ENCODE measurements at places on chromosomes 2 and 18.

DNA sequence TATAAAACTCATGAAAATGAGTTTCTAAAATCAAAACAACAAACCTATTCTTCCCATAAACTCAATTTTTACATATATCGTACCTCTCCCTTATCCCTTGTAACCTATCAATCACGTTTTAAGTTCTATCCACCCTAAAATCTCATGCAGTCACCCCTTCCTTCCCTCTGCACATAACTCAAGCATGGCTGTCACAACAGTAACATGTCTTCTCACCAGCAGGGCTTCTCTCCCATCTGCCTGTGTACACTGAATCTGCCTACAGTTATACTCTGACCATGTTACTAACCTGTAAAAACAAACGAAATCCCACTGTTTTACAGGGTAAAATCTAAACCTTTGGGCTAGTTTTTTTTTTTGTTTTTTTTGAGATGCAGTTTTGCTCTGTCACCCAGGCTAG is 68.2 kb downstream of the MAP4K3 start:
- DNase-seq: no peak

DNA sequence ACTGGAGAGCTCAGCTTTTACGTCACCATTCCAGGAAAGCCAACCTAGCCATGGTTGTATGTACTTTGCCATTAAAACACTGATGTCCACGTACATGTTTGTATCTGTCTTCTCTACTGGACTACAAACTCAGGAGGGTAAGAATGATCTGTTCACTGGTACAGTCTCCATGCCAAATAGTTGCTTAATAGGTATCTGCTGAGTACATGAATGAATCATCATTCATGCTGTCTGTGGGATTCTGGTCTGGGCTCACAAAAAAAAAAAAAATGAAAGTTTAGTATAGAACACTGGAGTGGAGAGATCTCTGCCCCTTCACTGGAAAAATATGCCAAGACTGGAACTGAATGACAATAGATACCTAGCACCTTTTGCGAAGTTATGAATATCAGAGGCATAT is 102.6 kb upstream of the ITGA4 start:
- no peak for DNase-seq

DNA sequence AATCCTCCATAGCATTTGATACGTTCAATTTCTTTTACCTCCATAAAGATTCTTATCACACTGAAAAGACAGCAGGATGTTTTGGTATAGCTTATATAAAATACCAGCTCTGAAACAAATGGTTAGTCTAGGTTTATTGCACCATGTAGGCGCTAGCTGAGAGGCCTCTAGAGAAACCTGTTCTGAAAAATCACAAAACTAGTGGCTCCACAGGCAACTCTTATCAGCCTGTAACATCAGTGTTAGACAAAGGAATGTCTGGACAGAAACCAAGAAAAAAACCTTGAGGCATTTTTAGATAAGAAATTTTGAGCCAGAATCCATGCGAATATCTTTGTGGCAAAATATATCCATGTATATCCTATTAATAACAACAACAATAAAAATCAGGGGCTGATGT is 440.4 kb upstream of the MAP2 start:
- DNase-seq: no peak

- no peak for DNase-seq
Measured at GRCh38 chr2:69429491-69430183, 7.6 kb downstream of the NFU1 start.

GRCh38 chr2:60045456-60045855 is 508.0 kb downstream of the BCL11A start:
- DNase-seq: no peak

GRCh38 chr18:13910501-13910900 is 4.8 kb downstream of the MC2R start:
- no peak for DNase-seq

DNA sequence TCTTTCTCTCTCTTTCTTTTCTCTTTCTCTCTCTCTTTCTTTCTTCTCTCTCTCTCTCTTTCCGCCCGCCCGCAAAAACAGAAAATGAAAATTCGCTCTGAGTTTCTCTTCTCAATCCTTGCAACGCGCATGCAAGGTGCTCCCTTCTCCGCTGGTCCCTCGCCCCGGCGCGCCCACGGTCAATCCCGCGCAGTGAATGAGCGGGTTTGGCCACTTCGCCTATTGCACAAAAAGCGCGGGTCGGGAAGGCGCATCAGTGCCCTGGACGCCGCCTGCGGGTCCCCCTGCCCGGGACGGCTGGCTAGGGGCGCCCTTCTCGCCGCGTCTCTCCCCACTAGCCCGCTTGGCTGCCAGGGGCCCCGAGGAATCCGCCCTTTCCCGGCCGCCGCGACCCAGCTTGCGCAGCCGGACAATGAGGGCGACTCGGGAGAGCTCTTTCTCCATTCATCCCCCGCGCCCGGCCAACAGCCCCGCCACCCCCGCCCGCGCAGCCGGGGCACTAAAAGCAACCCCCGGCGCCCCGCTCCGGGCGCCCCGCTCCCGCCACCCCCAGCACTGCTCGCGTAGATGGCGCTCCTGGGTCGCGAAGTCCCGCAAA is 706 bp downstream of the LAMA1 start:
- no peak for DNase-seq

DNA sequence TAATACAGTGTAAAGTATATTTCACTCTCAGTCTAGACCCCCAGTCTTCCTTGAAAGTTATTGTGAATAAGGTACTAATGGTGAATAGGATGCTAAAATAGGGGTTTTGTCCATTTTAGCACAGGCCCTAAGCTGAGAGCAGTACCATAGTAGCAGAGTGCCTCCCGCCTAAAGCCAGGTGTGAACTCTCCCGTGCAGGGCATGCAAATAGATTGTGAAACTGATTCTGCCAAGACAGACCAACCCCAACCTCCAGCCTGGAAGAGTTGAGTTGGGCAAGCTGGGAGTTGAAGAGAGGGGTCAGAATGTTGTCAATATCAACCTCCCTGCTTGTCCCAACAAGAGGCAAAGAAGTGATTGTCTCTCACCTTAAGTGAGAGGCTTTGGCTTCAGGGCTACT is 97.4 kb upstream of the CYRIA start:
- no peak for DNase-seq

GRCh38 chr2:223929571-223930102 is 15.5 kb downstream of the WDFY1 start:
- no peak for DNase-seq

DNA sequence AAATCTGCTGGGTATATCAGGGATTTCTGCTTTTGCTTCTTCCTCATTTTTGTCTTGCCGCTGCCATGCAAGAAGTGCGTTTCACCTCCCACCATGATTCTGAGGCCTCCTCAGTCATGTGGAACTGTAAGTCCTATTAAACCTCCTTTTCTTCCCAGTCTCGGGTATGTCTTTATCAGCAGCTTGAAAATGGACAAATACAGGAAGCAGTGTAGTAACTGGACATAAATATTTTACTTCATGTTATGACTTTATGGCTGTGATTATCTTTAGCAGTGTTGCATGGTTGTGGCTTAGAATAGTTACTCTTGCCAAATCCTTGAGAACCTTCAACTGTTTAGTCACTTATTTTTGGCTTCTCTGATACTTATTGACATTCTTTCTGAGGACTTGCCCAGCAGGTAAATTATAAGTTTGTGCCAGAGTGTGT is 66.2 kb upstream of the DLX2 start:
- DNase-seq: no peak
